ENCODE measurements at places on chromosomes 11 and 22. TPM values are rescaled to one million over a fixed set of nuclear protein-coding genes. Genes with fewer than 3 reads are reported as not detected.

DNA sequence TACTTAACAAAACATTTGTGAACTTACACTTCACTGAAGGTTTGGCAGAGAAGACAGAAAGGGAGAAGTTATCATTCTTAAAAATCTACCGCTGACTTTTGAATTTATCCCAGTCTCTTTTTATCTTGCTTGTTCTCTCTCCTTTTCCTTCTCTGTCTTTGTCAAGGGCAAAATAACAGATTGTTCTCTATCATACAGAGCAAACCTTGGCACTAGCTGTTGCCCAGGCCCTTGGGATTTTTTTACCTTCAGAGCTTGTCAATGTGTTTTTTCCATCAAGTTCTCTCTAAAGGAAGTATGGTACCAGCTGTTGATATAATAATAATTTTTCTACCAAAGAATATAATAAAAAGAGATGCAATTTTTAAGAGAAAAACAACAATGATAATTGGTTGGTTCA is 67.2 kb downstream of the PPME1 start:
- no peaks in the 10 kb centered on the region for H3K4me1 ChIP-seq
- DNase-seq: no peak
- H3K36me3 ChIP-seq: peaks cover 16% of the 10 kb centered on the region
- H3K4me3 ChIP-seq: no peak overlapping the region
- H3K27ac ChIP-seq: no peak overlapping the region

DNA sequence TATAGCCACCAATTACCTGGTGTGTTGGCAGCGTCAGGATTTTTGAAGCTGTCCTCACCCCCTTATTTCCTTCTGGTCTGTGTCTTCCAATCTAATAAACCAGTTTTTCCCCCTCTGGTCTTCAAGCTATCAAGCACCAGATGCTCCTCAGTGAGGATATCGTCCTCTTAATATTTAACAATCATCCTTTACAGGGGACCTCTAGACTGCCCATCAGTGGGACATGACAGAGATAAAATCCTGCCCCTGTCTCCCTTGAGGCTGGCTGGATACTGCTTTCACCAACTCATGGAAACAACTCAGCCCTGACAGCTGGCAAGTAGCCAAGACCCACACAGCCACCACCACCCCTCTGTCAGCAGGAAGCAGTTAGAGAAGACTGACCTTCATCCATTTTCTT is 421.0 kb upstream of the API5 start:
- H3K27me3 ChIP-seq: no peaks in the 10 kb centered on the region
- no peaks in the 10 kb centered on the region for H3K4me1 ChIP-seq
- no peak for DNase-seq
- no peak overlapping the region for H3K4me3 ChIP-seq
- H3K36me3 ChIP-seq: no peaks in the 10 kb centered on the region

- H3K27ac ChIP-seq: no peak overlapping the region
- H3K4me3 ChIP-seq: no peak overlapping the region
- H3K36me3 ChIP-seq: no peaks in the 10 kb centered on the region
- H3K27me3 ChIP-seq: no peaks in the 10 kb centered on the region
- no peaks in the 10 kb centered on the region for H3K4me1 ChIP-seq
These were observed 568.9 kb downstream of the LUZP2 start for GRCh38 chr11:25065746-25066145.

Gene SEZ6L
- not detected for polyA plus RNA-seq

Measured in IMR-90 (cell line).